ENCODE measurements at places on chromosomes 13 and 19. TPM values are rescaled to one million over a fixed set of nuclear protein-coding genes. Genes with fewer than 3 reads are reported as not detected.

GRCh38 chr19:35519291-35519690, 5.8 kb upstream of the DMKN start:
- no peak for DNase-seq

- DNase-seq: no peak
Observed at GRCh38 chr13:95381212-95381527, 79.9 kb upstream of the ABCC4 start.

- no peak for DNase-seq
Observed at GRCh38 chr19:33290956-33291622, 11.2 kb downstream of the CEBPA start.

- no peak for DNase-seq
Observed at GRCh38 chr19:51480590-51480989, 2.3 kb downstream of the CEACAM18 start.

The ADGRE1 gene
- total RNA-seq: 0.88 TPM

GRCh38 chr13:96898212-96898611, 96.1 kb downstream of the OXGR1 start:
- no peak for DNase-seq

GRCh38 chr13:51673165-51673564, 88.9 kb downstream of the WDFY2 start:
- DNase-seq: no peak

DNA sequence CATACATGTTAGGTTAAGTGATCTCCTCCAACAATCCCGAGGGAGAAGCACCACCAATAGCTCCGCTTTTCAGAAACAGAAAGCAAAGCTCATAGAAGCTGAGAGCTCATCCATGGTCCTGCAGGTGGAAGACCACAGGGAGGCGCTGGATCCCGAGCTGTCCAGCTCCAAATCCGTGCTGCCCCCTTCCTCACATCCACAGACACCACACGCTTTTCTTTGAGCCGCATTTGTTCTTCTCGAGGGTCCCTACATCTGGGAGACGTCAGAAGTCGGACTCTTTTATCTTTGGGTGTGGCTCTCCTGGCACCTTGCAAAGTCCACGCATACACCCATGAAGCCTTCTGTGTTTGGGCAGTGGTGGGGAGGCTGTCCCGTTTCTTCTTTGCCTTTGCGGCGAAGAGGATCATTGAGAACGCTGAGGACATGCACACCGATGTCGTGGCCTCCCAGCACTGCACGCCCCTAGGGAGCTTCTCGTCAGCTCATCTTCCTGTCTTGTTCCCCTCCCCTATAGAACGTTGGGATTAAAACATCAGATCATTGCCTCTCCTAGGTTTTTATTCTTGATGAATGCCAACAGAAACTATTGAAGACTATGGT, 184.8 kb downstream of the TEX29 start:
- no peak for DNase-seq

Data from left lobe of liver (tissue), 2 donors.